ENCODE measurements at places on chromosomes 3 and 15.

- no peak for DNase-seq
These were observed 493.6 kb upstream of the ADAMTS9 start for GRCh38 chr3:65181391-65181871.

GRCh38 chr15:73357999-73358665 lies 10.6 kb downstream of the HCN4 start:
- no peak for DNase-seq

DNA sequence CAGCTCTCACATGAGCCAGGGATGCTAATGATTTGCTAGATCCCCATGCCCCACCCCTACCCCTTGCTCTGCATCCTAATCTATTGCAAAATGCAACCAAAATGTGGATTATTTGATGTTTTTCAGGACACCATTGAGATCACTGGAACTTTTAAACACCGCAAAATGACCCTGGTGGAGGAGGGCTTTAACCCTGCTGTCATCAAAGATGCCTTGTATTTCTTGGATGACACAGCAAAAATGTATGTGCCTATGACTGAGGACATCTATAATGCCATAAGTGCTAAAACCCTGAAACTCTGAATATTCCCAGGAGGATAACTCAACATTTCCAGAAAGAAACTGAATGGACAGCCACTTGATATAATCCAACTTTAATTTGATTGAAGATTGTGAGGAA lies 29.7 kb downstream of the HDC start:
- no peak for DNase-seq

- no peak for DNase-seq
These were observed 114.7 kb downstream of the SNRK start for GRCh38 chr3:43400781-43401730.

GRCh38 chr3:172222478-172223071 lies 183.2 kb downstream of the FNDC3B start:
- DNase-seq, result no peak

GRCh38 chr3:36993326-36994283 lies at the start of gene MLH1:
Gene MLH1, plus strand, starts transcription at chr3:36993518. Its CDS starts 30 bp downstream, at chr3:36993548.
- DNase-seq, result no peak

GRCh38 chr3:59817511-59817910 lies 767.7 kb upstream of the CFAP20DC start:
- no peak for DNase-seq

GRCh38 chr15:34760909-34761308 lies 6.1 kb upstream of the GJD2 start:
- DNase-seq, result no peak

GRCh38 chr15:81108427-81108826 lies 25.6 kb upstream of the CFAP161 start:
- DNase-seq, result no peak

- no peak for DNase-seq
These were observed 25.8 kb downstream of the ALDH1L1 start for GRCh38 chr3:126154391-126155279.

DNA sequence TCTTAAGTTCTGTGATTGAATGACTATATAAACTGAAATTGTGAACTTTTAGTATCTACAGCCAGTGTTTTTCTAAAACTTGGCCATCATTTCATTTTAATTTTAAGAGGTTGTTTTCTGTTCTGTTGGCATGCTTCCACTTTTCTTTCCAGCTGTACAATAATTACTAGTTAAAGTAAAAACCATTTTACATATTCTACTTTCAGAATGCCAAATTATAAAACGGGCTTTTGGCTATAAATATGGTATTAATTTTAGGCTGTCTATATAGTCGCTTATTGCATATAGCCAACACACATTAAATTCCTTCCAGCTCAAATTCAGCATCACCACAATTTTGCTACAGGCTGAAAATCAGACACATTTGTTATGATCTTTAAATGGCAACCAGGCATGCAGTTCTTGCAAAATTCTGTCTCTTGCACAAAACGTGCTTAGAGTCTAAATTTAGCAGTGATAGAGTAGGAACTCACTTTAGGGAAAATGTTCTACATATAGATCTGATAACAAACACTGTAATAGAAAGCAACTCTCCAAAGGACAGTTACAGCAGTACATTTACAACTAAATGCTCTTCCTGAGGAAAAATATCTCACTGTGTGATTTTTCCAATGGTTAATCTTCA lies 81.1 kb downstream of the BTD start:
- DNase-seq, result no peak

DNA sequence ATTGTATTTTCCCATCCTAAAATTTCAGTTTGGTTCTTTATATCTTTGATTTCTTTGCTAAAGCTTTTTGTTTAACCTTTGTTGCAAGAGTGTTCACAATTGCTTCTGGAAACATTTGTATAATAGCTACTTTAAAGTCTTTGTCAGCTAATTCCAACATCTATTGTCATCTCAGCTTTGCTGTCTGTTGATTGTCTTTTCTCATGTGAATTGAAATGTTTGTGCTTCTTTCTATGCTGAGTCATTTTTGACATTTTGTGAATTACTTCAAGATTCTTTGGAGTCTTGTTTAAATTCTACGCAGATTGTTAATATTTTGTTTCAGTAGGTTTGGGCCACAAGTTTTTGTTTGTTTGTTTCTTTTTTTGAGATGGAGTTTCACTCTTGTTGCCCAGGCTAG lies 73.2 kb downstream of the SUCNR1 start:
- DNase-seq, result no peak

GRCh38 chr3:143090976-143091837 lies 28.4 kb upstream of the CHST2 start:
- DNase-seq, result no peak

DNA sequence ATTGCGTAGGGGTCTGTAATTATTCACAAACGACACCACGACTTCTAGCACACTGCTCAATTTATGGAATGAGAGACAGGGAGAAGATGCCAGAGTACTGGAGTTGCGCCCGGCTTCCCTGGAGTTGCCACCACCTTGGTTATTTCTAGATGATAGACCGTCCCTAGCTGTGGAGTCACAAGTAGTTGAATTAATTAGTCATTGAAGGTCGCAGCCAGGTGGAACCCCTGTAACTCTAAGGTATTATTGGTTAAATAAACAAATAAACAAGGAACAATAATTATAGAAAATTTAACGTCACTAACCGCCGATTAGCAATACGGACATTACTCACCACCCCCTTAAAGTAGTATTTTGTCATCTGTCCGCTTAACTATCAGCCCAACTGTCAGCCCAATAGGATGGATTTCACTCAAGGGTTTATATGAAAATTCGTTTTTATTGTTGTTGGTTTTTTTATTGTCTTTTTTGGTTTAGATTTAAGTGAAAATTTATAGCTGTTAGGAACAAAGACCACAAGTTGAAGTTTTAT lies 911 bp upstream of the AZI2 start:
- no peak for DNase-seq

DNA sequence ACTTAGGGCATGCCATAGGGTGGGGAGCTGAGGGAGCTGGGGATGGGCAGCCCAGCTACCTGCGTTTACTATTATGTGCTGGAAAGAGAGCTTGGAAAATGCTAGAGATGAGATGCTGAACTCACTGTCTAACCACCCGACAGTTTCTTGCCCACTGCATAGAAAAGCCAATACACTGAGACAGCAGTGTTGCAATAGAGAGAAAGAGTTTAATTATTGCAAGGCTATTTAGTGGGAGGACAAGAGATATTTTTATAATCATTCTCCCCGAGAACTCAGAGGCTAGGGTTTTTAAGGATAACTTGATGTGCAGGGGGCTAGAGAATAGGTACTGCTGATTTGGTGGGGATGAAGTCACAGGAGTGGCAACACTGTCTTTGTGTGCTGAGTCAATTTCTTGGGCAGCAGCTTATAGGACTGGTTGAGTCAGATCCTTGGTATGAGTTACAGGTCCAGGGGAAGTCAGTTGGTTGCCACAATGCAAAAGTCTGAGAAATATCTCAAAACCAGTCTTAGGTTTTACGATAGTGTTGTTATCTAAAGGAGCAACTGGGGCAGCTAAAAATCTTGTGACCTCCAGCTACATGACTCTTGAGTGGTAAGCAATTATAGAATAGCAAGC lies 205.9 kb downstream of the GABRG3 start:
- no peak for DNase-seq

- no peak for DNase-seq
These were observed 38.6 kb upstream of the APH1B start for GRCh38 chr15:63238796-63239195.

GRCh38 chr15:57589754-57590153 lies 1.9 kb upstream of the MYZAP start:
- no peak for DNase-seq

DNA sequence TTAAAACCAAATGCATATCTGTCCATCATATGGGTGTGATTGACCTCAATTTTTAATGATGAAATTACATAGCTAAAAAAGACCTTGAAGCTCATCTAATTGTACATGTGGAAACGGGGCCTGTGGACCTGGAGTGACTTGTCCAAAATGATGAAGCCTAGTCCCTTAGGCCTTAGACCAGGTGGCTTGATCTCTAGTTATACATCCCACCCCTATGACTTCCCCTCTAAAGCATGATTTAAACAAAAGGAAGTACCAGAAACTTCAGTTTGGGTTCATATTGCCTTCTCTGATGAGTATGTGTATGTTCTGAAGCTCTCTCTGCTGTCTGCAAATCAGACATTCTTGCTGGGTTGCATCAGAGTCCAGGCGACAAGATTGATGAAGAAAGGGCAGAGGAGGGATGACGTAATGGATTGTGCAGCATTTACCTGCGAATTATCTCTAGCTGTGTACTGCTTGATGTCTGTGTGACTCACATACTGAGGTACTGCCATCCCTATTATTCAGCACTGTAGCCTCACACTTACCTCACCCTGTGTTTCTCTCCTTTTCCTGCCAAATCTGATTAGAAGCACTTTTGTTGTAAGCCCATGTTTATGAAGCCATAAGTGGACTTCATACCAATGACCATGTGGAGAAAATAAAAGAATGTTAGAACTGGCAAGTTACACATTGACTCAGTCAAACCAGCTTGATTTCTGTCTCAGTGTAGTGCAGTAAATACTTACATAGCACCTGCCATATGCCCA lies 111.5 kb downstream of the FILIP1L start:
- DNase-seq, result no peak

- DNase-seq, result no peak
These were observed 34.8 kb upstream of the CD47 start for GRCh38 chr3:108125550-108126071.

DNA sequence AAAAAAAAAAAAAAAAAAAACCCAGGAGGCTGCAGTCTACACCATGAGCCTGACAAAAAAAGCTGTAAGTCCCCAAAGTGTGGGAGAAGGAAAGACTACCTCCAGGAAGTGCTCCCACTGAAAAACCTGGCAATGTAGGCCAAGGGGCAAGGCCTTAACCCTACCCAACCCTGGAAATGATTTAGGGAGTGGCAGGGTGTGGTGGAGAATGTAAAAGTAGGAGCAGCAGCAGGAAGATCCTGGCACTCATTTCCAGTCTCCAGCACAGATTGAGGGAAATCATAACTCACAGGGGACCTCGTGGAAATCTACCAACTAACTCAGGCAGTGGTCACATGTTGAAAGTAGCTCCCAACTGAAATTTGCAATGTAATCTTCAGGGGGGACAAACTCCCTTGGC lies 839.5 kb downstream of the EPHA3 start:
- DNase-seq, result no peak
